ENCODE measurements at places on chromosomes 6 and 20.

- no peak for DNase-seq
Observed at GRCh38 chr6:128724738-128725137, 158.2 kb upstream of the LAMA2 start.

DNA sequence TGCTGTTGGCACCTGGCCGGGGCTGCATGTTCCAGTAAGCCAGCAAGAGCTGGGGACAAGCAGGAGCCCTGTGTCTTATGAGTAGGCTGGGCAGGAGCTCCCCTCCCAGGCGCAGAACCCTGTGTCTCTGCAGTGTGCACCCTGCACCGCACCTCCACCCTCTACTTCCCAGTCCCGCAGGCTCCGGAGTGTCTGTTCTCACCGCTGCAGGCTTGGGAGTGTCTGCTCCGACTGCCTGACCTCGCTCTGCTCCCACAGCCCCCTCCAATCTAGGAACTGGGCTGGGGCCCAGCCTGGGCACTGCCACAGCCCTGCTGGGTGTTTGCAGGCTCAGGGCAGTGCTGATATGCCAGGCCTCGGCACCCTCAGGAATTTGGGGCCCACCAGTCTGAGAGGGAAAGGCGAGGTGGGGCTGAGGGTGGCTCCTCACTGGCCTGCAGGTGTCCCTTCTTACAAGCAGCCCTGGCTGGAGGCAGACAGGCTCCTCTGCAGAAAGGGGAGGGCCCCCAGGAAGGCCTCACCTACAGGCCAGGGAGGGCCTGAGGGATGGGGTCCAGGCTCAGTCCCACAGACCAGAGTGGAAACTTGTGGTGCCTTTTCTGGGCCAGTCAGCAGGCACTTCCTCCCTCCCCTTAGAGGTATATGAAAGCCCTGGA lies 871.6 kb upstream of the GJE1 start:
- no peak for DNase-seq

GRCh38 chr20:24682496-24682985 lies 213.1 kb downstream of the SYNDIG1 start:
- no peak for DNase-seq

DNA sequence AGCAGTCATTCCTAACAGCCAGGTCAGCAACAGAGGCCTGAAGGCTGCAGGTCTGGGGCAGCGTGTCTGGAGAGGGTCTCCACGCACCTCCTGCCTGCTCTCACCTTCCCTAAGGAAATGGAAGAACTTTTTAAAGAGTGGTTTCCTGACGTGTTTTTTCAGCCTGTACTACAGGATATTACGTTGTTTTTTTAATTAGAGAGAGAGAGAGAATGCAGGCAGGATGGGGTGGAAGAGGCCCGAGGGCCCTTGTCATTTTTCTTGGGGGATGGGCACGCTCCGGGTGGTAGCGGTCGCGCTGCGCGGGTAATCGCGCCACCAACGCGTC lies 2.1 kb downstream of the DLL1 start:
- no peak for DNase-seq

DNA sequence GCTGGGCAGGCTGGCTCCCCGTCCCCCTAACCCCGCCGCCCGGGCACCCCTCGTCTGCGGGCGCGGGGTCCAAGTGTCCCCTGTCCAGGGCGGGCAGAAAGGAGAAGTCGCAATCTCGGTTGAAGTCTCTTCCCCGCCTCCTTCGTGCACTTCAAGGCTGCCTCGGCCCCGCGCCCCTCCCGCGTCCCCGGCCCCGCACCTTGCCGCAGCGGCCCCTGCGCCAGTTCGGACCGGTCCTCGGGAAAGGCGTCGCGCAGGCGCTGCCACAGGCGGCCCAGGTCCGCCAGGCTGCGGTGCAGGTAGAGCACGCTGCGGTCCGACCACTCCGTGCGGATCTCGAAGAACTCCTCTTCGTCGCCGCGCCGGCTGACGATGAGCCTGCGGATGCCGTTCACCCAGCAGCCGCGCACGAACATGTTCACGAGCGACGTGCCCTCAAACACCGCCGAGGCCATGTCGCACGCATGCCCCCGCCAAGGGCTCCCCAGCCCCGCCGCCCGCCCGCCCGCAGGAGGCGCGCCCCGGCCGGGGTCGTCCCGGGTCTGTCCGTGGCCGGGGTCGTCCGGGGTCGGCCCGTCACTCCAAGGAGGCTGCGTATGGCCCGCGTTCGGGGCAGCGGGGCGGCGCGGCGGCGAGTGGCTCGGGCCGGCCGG lies at the start of gene PXDC1:
TSS of gene PXDC1 (minus strand) at position 637 of the 653 bp plus-strand sequence. CDS start at position 455, 182 bp downstream.
- DNase-seq: peak; percentile 17

DNA sequence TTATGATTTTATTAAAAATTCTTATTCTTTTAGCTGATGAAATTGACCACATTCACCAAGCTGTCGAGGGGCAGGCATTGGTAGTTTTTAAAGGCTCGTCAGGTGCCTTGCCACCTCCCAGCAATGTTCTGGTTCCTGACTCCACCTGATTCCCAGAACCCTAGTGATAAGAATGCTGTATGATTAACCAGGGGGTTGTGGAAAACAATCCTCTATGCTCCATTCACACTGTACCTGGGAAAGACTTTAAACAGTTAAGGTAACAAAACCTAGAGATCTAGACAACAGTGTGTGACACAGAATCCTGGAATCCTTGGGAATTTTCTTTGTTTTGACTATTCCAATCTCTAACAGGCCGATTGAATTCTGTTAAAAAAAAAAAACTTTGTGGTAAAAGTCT lies 165.7 kb upstream of the OLIG3 start:
- no peak for DNase-seq

- DNase-seq: no peak
Observed at GRCh38 chr6:91697010-91697695, 1110.3 kb upstream of the MAP3K7 start.

GRCh38 chr20:45346291-45346718 lies 1.9 kb downstream of the SDC4 start:
- DNase-seq: no peak

DNA sequence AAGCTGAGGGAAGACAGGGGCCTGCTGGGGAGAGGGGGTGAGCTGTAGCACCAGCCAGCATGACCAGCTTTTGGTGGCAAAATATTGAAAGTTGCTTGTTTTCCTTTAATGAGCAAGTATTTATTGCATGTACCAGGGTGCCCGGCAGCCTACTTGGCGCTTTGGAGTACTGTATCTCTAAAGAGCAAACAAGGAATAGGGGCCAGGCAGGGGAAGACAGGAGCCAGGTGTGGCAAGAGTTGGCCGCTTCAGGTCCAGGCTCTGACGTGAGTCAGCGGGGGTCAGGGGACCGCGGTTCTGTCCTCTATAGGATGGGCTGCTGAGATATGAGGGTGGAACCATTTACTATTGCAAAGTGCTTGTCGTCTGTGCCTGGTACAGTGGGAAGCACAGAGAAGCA lies 63.1 kb downstream of the PSMG4 start:
- no peak for DNase-seq

GRCh38 chr6:44917430-44917829 lies 410.7 kb upstream of the RUNX2 start:
- no peak for DNase-seq

- DNase-seq: no peak
Observed at GRCh38 chr6:85650606-85651005, 7.9 kb upstream of the SYNCRIP start.

DNA sequence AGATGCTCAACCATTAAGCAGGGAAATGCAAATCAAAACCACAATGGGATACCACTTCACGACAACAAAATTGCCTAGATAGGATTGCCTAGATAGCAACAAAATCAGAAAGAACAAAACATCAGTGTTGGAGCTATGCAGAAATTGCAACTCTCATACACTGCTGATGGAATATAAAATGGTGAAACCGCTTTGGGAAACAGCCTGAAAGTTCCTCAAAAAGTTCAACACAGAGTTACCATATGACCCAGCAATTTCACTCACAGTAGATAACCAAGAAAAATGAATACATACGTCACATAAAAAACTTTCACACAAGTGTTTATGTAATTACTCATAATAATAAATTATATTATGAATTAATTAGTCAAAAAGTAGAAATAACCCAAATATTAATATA lies 78.3 kb downstream of the MAFB start:
- DNase-seq: no peak

GRCh38 chr6:22821664-22822320 lies 252.4 kb downstream of the HDGFL1 start:
- DNase-seq: no peak

DNA sequence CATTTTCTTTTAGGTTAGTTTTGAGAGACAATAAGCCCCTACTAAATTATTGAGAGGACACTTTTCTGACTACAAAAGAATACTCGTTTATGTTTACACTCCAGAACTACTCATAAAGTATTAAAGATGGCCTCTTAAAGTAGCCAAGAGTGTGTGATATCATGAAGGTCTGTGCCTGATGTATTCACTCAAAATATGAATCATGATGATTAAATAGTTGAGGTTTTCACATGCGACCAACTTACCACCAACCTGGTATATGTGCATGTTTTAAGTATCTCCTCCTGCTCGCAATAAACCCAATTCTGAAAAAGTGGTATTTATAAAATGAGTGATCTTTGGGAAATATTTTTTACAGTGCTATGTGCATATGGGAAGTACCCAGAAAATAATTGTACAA lies 43.9 kb downstream of the IL20RA start:
- no peak for DNase-seq

DNA sequence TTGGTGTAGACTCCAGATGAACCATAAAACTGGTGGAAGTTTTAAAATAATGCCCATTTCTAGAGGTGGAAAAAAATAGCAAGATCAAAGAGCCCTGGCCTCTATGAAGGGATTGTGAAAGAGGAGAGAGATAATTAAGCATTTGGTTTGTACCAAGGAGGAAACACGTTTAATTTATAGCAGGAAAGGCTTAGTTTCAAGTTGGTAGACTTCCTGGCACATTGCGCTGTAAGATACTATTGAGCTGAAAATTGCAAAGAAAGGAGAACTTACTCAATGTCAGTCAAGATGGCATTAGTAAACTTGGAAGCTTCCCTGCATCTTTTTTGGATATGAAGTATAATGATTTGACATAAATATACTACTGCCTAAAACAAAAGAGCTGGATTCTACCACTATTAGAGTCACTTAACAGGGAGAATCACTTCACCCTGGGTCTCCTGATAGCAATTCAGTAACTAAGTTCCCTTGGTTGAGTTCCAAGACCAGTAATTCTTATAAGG lies 24.4 kb downstream of the MARCKS start:
- DNase-seq: no peak

All from stimulated activated CD4-positive, alpha-beta T cell treated with anti-CD3 and anti-CD28 coated beads, Interleukin-4, amount 100 ng/mL, for 24 hours (primary cell).